ENCODE measurements at places on chromosomes 16 and 17. TPM values are rescaled to one million over a fixed set of nuclear protein-coding genes. Genes with fewer than 3 reads are reported as not detected.

GRCh38 chr17:19361326-19361725 is 1.2 kb downstream of the B9D1 start:
- no peak for DNase-seq

GRCh38 chr16:6616746-6617145 is 715.9 kb upstream of the RBFOX1 start:
- DNase-seq: no peak

CALB2 gene
- polyA plus RNA-seq: 1.5 TPM

- DNase-seq: no peak
These were observed 6.9 kb downstream of the CHD9 start for GRCh38 chr16:53061701-53062159.

DNA sequence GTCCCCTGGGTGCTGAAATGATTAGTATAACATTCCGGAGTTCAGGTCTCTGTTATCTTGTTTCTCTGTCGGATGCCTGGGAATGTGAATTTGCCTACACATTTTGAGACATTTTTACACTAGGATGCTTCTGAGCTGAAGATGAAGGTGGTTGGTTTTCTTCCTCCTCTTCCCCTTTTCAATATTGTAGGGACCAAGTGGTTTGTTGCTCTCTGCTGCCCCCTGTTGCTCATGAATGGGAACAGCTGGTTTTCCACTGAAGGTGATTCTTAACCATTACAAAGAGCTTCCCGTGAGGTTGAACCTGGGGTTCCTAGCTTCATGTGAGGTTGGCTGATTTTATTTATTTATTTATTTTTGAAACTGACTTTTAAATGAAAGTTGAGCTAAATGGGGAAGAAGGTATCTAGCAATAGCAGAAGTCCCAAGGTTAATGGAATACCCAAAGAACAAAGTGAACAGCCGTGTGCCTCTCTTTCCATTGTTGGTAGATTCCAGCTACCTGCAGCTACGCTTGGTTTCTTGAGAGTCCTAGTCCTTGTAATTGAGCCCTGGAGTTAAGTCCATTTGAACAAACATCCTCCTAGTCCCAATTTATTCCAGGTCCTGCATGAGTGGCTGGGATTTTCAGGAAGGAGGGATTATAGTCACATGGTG is 983.9 kb upstream of the EEF2KMT start:
- peak; percentile 12 for DNase-seq
